Hair follicular keratinocyte (primary cell): ENCODE measurements at places on chromosomes 4 and X. TPM values are rescaled to one million over a fixed set of nuclear protein-coding genes. Genes with fewer than 3 reads are reported as not detected.

The DNAAF6 gene
- total RNA-seq, result not detected in 2 replicates

The TKTL2 gene
- not detected in 2 replicates for total RNA-seq

The HSD17B10 gene
- total RNA-seq, result 102 and 128 TPM in 2 replicates

The AFF1 gene
- 6.4 and 11.6 TPM in 2 replicates for total RNA-seq

The PDLIM3 gene
- total RNA-seq, result 0.68 and 1.1 TPM in 2 replicates

The HSFX3 gene
- not detected in 2 replicates for total RNA-seq

The EVC gene
- total RNA-seq, result 11.7 and 23.0 TPM in 2 replicates

The RAB9B gene
- total RNA-seq, result 0.23 and 0.38 TPM in 2 replicates

The PCDH18 gene
- under 0.01 and 0.42 TPM in 2 replicates for total RNA-seq

The PF4V1 gene
- not detected in 2 replicates for total RNA-seq

The ASMT gene
- not detected in 2 replicates for total RNA-seq

The VCX2 gene
- total RNA-seq, result not detected in 2 replicates

The PWWP3B gene
- total RNA-seq, result not detected in 2 replicates

The SPACA5 gene
- total RNA-seq, result not detected in 2 replicates

The RHOXF1 gene
- total RNA-seq, result not detected in 2 replicates

The AMBN gene
- total RNA-seq, result not detected in 2 replicates

The CENPVL3 gene
- 0.08 TPM in 1 of 2 replicates, not detected in the other for total RNA-seq

The PCDH10 gene
- total RNA-seq, result not detected in 2 replicates

The KCND1 gene
- 0.23 and 0.47 TPM in 2 replicates for total RNA-seq

The LGI2 gene
- total RNA-seq, result not detected in 2 replicates

The DCAF4L1 gene
- not detected in 2 replicates for total RNA-seq

The DDIT4L gene
- not detected in 2 replicates for total RNA-seq

The HHIP gene
- total RNA-seq, result under 0.01 TPM in 1 of 2 replicates, not detected in the other

The GPRIN3 gene
- not detected in 2 replicates for total RNA-seq

The ARSD gene
- 5.2 and 11.9 TPM in 2 replicates for total RNA-seq

The CDS1 gene
- 17.8 and 20.6 TPM in 2 replicates for total RNA-seq

The SOD3 gene
- total RNA-seq, result not detected in 2 replicates

The GPR50 gene
- not detected in 2 replicates for total RNA-seq

The CYLC1 gene
- total RNA-seq, result not detected in 2 replicates

The PHKA2 gene
- total RNA-seq, result 13.5 and 18.1 TPM in 2 replicates

The PCYT1B gene
- 7.2 and 8.8 TPM in 2 replicates for total RNA-seq

The COL4A5 gene
- 33.2 and 66.1 TPM in 2 replicates for total RNA-seq

The FGFBP2 gene
- not detected in 2 replicates for total RNA-seq

The TBX22 gene
- total RNA-seq, result not detected in 2 replicates
